ENCODE measurements at places on chromosomes 7 and 10. TPM values are rescaled to one million over a fixed set of nuclear protein-coding genes. Genes with fewer than 3 reads are reported as not detected.

MMP21 gene
- not detected for total RNA-seq

CLRN3 gene
- not detected for total RNA-seq

CHST15 gene
- total RNA-seq, result 20.0 TPM

FAM237B gene
- not detected for total RNA-seq

FAM13C gene
- 0.08 TPM for total RNA-seq

EN2 gene
- not detected for total RNA-seq

PNLIPRP2 gene
- not detected for total RNA-seq

HOXA4 gene
- 1.6 TPM for total RNA-seq

TMEM26 gene
- total RNA-seq, result not detected

ZNF365 gene
- 1.5 TPM for total RNA-seq

CNPY4 gene
- total RNA-seq, result 11.2 TPM

NKX2-3 gene
- total RNA-seq, result not detected

PLXNA4 gene
- under 0.01 TPM for total RNA-seq

DHX32 gene
- 34.6 TPM for total RNA-seq

LLCFC1 gene
- not detected for total RNA-seq

PRPF18 gene
- total RNA-seq, result 19.2 TPM

PLOD3 gene
- total RNA-seq, result 60.8 TPM

MINDY3 gene
- total RNA-seq, result 24.2 TPM

PAPOLB gene
- total RNA-seq, result not detected

ATOH7 gene
- not detected for total RNA-seq

ZNF804B gene
- total RNA-seq, result not detected

FAM241B gene
- 2.9 TPM for total RNA-seq

OR2A42 gene
- not detected for total RNA-seq

ACBD7 gene
- not detected for total RNA-seq

MMD2 gene
- total RNA-seq, result not detected

HMX3 gene
- total RNA-seq, result not detected

CCDC146 gene
- total RNA-seq, result 1.8 TPM

MSS51 gene
- 0.57 TPM for total RNA-seq

Measured in hair follicular keratinocyte (primary cell).